ENCODE measurements at places on chromosomes 11 and 22.

GRCh38 chr11:118636569-118637290 lies 29.3 kb downstream of the PHLDB1 start:
- DNase-seq, result no peak

DNA sequence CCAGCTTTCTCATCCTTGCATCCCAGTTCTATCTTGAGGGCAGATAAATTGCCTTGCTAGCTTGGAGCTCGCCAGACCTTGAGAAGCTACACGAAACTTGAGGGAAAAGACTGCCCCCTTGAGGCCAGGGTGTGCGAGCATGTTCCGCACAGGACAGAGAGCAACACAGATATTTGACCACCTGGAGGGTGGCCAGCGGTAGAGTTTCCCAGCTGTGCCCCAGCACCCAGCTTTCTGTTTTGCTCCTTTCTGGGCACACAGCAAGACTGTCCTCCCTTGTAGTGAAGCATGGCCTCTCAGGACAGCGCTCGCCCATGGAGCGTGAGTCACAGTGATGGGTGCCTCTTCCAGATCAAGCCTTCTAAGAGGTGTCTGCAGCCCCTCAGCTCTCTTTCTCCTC lies 23.5 kb downstream of the SPATA19 start:
- peak; percentile 33 for DNase-seq

DNA sequence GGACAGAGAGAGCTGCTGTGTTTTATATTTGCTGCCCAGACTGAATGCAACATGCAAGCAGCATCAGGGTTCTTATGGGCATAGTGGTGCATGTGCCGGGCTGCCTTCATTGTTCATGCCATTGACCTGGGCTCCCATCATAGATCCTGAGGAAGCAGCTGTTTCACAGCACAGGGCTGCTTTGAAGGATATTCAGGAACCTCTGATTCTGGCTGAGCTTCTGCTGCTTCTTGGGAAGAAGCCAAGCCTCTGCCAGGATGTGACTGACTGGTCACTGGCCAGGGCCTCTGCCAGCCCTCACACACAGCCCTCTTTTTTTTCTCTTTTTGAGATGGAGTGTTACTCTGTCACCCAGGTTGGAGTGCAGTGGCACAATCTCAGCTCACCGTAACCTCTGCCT lies 43.3 kb downstream of the CYB5R2 start:
- DNase-seq, result no peak

- no peak for DNase-seq
Observed at GRCh38 chr11:105100206-105100605, 39.4 kb downstream of the CARD18 start.

DNA sequence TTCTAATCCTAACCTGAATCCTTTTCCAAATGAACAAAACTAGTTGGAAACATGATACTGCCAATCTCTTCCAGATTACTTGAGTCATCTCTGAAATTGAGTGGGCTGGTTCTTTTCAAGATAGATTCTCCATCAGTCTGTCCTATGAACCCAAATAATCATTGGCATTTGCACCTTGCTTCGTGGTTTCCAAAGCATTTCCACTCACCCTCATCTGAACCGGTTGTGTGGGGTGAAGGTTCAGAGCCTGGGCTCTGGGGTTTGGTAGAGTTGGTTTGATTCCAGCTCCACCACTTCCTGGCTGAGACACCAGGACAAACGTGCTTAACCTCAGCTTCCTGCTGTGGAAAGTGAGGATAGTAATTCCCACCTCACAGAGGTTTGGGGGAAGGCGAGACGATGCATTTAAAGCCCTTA lies 206.4 kb upstream of the E2F8 start:
- DNase-seq, result no peak

- no peak for DNase-seq
Observed at GRCh38 chr11:61697764-61698163, 17.6 kb downstream of the DAGLA start.
